T-helper 17 cell (primary cell): ENCODE measurements at places on chromosomes 2 and 18. TPM values are rescaled to one million over a fixed set of nuclear protein-coding genes. Genes with fewer than 3 reads are reported as not detected.

- no peak for DNase-seq
Measured at GRCh38 chr18:61736133-61736532, 156.7 kb downstream of the RNF152 start.

- DNase-seq: no peak
Measured at GRCh38 chr2:225465827-225466226, 66.3 kb downstream of the NYAP2 start.

OXER1 gene
- total RNA-seq: not detected

TMEM178A gene
- total RNA-seq: 0.65 TPM

GRCh38 chr2:70477441-70477844, 76.2 kb downstream of the TGFA start:
- no peak for DNase-seq

CAPN13 gene
- total RNA-seq: not detected

EDAR gene
- total RNA-seq: 0.37 TPM

CDK15 gene
- total RNA-seq: not detected

CNGA3 gene
- total RNA-seq: not detected
